ENCODE measurements at places on chromosomes 11 and 22.

- no peak for DNase-seq
These were observed 120.6 kb downstream of the MICAL3 start for GRCh38 chr22:17903564-17904295.

- DNase-seq = no peak
These were observed 59.3 kb upstream of the IZUMO1R start for GRCh38 chr11:94245121-94245520.

- DNase-seq = no peak
These were observed 29.7 kb upstream of the TEF start for GRCh38 chr22:41352058-41352457.

GRCh38 chr11:27812341-27812740 lies 112.1 kb upstream of the BDNF start:
- DNase-seq = no peak

DNA sequence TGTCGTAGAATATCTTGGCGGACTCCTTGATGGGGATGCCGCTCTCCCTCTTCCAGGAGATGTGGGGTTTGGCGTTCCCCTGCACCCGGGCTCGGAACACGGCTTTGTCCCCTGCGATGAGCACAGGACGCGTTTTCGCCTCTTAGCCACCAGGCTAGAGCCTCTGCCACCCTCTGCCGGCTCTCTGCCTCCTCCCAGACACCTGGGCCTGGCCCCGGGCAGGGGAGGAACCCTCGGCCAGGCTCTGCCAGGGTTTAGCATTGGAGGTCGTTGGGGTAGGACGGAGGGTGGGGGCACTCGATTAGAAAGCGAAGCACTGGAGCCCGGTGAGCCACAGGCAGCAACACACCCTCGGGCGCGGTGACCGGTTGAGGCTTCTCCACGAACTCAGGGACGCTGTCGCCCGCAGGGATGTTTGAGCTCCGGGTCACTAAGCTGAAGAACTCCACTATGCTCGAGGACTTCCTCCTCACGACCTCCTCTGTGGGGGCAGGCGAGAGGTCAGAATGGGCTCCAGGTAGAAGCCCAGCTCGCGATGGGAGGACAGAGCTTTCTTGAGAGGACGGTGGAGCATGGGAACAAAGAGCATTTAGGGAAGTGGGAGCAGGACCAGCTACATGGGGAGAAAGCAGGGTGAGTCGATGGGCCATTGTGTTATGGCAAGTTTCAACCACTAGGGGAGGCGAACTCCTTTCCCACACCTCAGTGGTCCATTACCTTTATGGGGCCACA lies 4.3 kb downstream of the IGSF22 start:
- peak; percentile 58 for DNase-seq

DNA sequence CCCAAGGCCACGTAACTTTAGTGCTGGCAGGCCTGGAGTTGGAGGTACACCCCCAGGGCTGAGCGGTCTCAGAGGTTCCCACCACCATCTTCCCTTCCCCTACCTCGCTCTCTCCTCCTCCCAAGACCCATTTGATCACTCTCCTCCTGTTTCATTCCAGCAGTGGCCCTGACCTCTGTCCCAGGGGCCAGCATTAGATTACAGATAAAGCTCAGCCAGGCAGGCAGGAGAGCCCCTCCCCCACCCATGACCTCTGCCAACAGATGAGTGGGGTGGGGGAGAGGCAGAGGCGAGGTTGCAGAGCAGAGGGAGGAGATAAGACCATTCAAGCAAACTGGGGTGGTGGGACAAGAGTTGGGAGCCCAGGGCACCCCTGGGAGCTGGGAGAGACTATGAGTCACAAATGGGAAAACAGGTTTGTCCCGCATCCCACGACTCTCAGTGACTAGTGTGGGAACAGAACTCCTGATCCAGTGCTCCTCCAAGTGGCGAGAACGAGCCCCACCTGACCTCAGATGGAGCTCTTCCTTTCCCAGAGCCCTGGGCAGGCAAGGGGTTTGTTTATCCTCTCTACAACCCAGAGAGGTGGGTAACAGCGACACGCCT lies 367.9 kb downstream of the MN1 start:
- DNase-seq = no peak

- DNase-seq = no peak
These were observed 16.4 kb downstream of the YWHAH start for GRCh38 chr22:31960767-31961166.

DNA sequence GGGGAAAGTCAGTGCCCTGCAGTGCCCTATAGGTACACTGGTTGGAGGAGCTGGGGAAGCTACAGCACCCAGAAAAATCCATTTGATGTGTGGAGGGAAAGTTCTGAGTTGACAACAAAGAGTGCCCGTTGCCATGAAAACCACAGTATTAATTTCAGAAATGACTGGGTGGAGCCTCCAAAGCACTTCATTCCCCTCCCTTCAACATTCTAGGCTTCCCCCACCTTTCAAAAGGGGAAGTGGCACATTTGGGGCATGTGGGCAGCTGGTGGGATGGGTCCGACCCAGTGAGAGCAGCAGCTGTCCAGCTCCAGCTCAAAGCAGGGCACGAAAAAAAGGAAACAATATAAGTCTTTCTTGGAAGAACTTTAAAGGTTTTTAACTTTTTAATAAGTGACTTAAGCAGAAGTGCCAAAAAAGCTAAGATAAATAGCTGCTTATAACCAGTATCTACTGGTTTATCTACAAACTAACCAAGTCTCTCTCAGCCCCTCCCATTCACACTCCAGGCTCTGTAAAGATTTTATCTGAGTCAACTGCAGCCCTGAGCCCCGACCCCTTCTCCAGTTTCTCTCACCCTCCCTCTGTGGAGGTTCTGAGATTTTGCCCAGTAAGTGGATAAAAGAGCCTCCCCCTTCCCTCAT lies 9.0 kb upstream of the AHNAK start:
- DNase-seq = peak; percentile 68

- DNase-seq = no peak
These were observed 227.4 kb upstream of the FAT3 start for GRCh38 chr11:91997226-91997625.

GRCh38 chr11:61293867-61294716 lies 1.0 kb downstream of the VWCE start:
- DNase-seq = peak; percentile 32

GRCh38 chr22:50505276-50505775 lies 2.2 kb downstream of the LMF2 start:
- no peak for DNase-seq

- DNase-seq = peak; percentile 50
These were observed 21.5 kb upstream of the CBX7 start for GRCh38 chr22:39173787-39174497.
